ENCODE measurements at places on chromosomes 7 and 10. TPM values are rescaled to one million over a fixed set of nuclear protein-coding genes. Genes with fewer than 3 reads are reported as not detected.

PSPH gene
- polyA plus RNA-seq = 5.6 TPM

LIPF gene
- not detected for polyA plus RNA-seq

NUTM2A gene
- not detected for polyA plus RNA-seq

PAX4 gene
- polyA plus RNA-seq = not detected

KLF6 gene
- polyA plus RNA-seq = 1,101 TPM

OPALIN gene
- polyA plus RNA-seq = not detected

AKR1C2 gene
- not detected for polyA plus RNA-seq

GRID2IP gene
- polyA plus RNA-seq = 0.09 TPM

CADPS2 gene
- polyA plus RNA-seq = not detected

BLNK gene
- polyA plus RNA-seq = 217 TPM

CPA2 gene
- polyA plus RNA-seq = not detected

RBP3 gene
- polyA plus RNA-seq = not detected

PRKG1 gene
- polyA plus RNA-seq = 0.36 TPM

DUSP5 gene
- 3.7 TPM for polyA plus RNA-seq

ASB10 gene
- polyA plus RNA-seq = not detected

WAPL gene
- polyA plus RNA-seq = 32.8 TPM

ANXA8 gene
- polyA plus RNA-seq = not detected

PIP gene
- polyA plus RNA-seq = not detected

ASAH2 gene
- 1.5 TPM for polyA plus RNA-seq

MACC1 gene
- polyA plus RNA-seq = 1.2 TPM
